Ecto neural progenitor cell (in vitro differentiated cells): ENCODE measurements at places on chromosomes 7 and 10.
A peak's percentile ranks its signal among the peaks of the same experiment; 100 is the strongest.

- no peak for DNase-seq
Measured at GRCh38 chr7:39745320-39745719, 121.9 kb downstream of the RALA start.

DNA sequence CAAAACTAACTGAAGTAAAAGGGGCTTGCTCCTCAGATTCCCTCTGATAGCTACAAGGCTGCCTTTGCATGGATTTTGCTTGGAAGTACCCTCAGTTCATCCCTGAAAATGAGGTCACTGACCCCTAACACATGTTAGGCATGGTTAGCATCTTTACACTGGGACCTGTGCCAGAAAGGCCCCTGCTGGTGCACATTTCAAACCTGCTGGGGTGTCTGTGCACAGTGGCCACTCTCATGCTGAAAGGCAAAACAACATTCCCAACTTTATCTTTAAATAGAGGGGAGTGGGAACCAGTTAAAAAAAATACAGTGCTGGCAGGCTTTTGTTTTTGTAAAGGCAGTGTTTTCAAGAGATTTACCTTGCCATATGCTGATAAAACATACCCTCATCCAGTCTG, 99.1 kb downstream of the ANK3 start:
- no peak for DNase-seq

DNA sequence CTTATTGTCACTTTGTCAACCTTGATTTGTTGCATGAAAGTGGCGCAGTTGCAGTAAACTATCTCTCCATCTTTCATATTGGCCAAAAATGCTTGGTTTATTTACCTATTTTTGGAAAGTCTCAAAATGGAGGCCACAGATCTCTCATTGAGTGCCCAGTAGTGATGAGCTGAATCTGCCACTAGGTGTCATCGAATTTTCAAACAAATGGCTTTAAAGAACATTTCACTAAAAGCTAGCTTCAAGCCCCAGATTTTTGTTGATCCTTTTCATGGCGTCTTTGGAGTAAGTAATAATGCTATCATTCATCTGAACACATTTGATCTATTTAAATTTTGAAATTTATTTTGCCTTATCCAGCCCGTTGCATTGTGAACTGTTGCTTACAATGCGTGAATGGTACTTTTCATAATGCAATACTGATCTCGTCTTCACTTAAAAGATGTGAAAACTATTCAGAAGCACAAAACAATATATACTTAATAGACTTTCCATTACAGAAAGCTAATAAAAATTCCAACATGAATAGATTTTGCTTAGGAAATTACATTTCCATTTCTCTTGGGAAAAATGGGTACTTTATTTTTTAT, 236.2 kb downstream of the DNAJB9 start:
- no peak for DNase-seq

DNA sequence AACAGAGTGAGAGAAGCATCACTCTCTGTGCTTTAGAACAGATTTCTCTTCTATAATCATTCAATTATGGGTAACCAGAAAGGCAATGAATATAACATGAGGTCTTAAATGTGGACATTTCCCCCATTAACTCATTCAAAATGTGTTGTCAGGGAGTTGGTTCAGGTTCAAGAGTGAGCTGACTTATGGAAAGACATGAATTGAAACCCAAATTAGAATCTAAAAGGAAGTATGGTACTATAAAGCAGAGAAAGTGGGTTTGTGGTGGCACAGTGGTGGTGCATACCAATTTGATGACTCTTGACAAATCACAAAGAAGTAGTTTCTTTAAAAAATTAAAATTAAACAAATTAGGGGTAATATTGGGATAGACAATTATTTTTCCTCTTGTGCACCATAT, 114.6 kb upstream of the MEOX2 start:
- DNase-seq = no peak

- DNase-seq = no peak
Measured at GRCh38 chr7:91411060-91411459, 146.8 kb downstream of the FZD1 start.

GRCh38 chr10:108901781-108902618, 1021.3 kb downstream of the XPNPEP1 start:
- no peak for DNase-seq

- no peak for DNase-seq
Measured at GRCh38 chr10:22573820-22574569, 140.4 kb downstream of the PIP4K2A start.

DNA sequence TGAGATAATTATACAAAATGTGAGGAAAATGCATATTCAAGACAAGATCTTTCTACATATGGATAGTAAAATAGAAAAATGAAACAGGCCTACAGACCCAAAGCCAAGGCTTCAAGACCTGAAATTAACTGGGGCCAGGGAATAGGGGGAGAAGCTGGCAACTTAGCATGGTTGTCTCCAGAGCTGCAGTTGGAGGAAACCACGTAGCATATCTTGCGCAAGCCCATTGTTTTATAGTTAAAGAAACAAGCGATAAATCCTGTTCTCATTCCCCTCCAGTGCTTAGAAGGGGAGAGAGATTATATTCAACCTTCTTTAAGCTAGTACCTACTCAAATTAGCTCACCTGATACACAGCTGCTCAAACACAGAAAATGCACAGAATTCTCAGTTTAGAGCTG, 197.1 kb downstream of the SORCS1 start:
- no peak for DNase-seq

- DNase-seq = no peak
Measured at GRCh38 chr7:95046494-95047240, 139.3 kb downstream of the PPP1R9A start.

GRCh38 chr7:70457883-70458680, 673.9 kb upstream of the GALNT17 start:
- no peak for DNase-seq

GRCh38 chr7:41685684-41686083, 17.2 kb downstream of the INHBA start:
- no peak for DNase-seq

- DNase-seq = no peak
Measured at GRCh38 chr10:100618632-100619255, 83.0 kb downstream of the HIF1AN start.

GRCh38 chr10:131982185-131982756, 548 bp upstream of the BNIP3 start:
- no peak for DNase-seq

- DNase-seq = peak; percentile 49
Measured at GRCh38 chr7:145036604-145037405, 201.0 kb upstream of the TPK1 start.

DNA sequence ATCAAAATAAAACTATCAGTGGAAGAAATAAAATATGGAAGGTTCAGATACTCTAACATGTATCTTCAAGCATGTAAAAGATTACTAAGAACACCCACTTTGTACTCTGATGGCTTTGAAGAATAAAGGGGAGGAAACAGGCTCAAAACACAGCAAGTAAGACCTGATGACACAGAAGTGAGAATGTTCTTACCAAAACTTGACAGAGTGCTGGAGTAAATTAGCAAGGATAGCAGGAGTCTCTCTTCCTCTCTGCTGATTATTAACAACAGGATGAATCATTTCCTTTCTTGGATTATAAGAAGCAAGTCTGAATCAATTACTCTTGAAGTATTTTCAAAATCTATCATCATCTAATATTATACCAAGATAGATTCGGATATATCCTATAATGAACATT, 47.5 kb downstream of the GLI3 start:
- no peak for DNase-seq

DNA sequence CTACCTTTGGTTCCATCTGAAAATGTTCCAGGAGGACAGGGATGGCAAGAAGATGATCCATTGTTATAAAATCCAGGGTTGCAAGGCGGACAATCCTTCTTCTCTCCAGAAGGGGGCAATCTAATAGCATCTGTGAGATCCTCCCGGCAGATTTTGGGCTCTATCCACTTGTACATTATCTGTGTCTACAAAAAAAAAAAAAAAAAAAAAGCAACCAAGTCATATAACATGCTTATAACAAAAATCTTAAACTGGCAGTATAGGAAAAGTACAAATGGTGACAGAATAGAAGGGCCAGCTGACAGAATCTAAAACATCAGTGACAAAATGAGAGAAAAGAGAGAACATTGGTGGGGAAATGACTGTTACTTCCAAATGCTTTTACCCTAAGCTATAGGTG, 132.7 kb downstream of the ELAPOR2 start:
- DNase-seq = no peak

DNA sequence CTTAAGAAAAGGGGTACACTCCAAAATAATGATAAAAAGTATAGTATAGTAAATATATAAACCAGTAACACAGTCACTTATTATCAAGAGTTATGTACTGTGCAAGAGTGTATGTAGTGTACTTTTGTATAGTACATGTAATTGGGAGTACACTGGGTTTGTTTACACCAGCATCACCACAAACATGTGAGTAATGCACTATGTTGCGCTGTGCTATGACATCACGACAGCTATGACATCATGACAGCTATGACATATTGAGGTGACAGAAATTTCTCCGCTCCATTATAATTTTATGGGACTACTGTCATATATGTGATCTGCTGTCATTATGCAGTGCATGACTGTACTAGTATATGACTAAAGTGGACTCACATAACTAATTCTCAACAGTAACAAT, 84.6 kb downstream of the KMT2C start:
- DNase-seq = no peak

DNA sequence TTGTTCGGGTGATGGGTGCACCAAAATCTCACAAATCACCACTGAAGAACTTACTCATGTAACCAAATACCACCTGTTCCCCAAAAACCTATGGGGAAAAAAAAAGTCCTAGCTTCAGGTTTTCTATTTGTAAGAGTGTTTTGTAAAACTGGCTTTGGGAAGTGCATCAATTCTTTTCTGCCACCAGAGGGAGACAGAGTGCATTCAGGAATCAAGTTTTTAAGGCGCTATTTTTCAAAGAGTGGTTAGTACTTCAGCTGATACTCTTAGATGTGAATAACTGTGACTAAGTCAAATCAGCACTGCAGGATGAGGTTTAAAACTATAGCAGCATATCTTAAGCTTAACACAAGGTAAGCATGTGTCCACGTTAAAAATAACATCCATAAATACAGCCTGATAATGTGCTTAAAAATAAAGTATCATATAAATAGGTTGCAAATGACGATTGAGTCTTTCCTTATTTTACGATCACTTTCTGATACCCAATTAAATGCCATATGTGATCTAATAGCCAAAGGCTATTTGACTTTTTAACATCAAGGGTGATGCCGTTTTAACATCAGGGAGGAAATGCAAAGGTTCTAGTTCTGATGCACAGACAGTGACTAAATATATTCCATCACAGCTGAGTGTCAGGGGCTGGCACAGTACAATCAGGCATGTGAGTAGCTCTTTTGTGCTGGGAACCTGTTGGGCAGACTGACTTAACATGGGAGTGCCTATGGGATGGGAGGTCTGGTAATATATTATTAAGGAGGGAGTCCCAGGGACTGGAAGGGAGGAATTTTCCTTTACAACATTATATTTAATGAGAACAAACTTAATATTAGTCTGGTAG, 10.6 kb upstream of the LYZL2 start:
- no peak for DNase-seq

DNA sequence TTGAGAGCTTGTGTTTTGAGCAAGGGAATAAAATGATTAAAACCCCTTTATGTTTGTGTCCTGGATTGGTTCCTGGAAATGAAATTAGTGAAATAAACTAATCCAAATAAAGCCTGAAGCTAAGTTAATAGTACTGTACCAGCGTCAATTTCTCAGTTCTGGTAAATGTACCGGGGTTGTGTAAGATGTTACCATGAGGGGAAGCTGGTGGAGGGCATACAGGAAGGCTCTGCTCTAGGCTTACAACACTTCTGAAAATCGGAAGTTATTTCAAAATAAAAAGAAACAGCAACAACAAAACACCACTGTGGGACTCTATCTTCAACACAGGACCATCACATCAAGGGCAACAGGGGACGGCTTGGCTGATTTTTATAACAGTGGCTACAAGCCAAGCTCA, 257.0 kb downstream of the CREB5 start:
- DNase-seq = no peak

- no peak for DNase-seq
Measured at GRCh38 chr10:52379287-52379686, 65.2 kb downstream of the DKK1 start.

GRCh38 chr7:26508917-26509316, 217.3 kb downstream of the SNX10 start:
- no peak for DNase-seq

DNA sequence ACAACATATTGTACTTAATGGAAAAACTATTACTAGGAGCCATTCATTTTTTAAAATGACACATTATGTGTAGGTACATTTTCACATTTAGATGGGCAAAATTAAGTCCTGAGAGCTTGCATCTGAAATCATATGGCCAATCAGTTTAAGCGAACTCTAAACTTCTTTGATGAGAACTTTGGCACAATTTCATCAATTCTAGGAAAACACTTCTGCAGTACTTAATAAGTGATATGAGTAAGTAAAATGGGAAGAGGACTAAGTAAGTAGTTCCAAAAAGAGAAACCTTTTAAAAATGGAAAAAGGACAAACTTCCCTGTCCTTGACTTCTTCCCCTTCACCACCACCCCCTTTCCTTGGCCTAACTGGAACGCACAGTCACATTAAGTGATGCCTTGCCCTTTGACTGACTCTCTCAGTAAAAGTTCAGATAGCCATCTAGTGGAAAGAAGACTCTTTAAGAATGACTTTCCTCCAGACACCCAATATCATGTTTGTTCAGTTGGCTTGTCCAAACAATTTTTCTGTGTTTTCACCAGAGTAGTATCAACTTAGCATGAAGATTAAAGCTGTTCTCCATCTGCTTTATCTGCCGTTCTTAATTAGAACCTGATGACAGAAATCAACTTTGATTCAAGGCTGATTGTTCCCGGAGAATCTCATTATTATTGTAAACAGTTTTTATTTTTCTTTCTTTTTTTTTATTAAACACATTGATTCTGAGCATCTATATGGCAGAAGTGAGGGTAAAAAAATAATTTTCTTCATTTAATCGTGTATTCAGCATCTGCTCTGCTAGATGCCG, 45.1 kb downstream of the CNNM2 start:
- DNase-seq = no peak

GRCh38 chr10:95655571-95656290, 780 bp downstream of the ALDH18A1 start:
- no peak for DNase-seq

- DNase-seq = no peak
Measured at GRCh38 chr7:134419085-134419484, 39.8 kb downstream of the AKR1B1 start.

- no peak for DNase-seq
Measured at GRCh38 chr10:10667466-10667865, 350.2 kb upstream of the CELF2 start.

GRCh38 chr7:24395512-24395911, 111.5 kb downstream of the NPY start:
- DNase-seq = no peak
